ENCODE measurements at places on chromosomes 16 and 17.

GRCh38 chr17:79651266-79651665 is 40.4 kb upstream of the RBFOX3 start:
- DNase-seq = no peak

- no peak for DNase-seq
Measured at GRCh38 chr17:58991718-58992331, 114.9 kb downstream of the TRIM37 start.

DNA sequence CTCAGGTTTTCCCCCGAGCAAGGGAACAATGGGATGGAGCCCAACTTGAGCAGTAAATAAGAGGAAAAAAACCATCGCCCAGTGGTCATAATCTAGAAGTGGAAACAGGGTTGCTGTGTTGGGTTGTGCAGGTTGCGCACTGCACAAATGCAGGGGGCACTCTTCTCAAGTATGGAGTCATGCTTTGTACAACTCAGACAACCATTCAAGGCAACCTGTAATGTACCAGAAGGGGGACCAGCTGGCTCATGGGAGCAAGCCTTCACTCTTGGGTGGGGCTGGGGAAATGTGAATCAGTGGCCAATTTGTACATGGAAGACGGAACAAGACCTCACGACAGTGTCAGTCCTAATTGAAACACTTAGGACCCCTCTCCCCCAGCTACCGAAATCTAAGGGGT is 23.9 kb upstream of the LITAF start:
- DNase-seq = no peak

GRCh38 chr16:86913886-86914285 is 335.5 kb downstream of the FOXL1 start:
- no peak for DNase-seq

GRCh38 chr17:44527102-44527501 is 23.9 kb upstream of the GPATCH8 start:
- DNase-seq = no peak

GRCh38 chr17:45284176-45285140 is 22.6 kb upstream of the SPATA32 start:
- peak; percentile 60 for DNase-seq

GRCh38 chr16:3050487-3050886 is 4.1 kb downstream of the MMP25 start:
- DNase-seq = no peak

DNA sequence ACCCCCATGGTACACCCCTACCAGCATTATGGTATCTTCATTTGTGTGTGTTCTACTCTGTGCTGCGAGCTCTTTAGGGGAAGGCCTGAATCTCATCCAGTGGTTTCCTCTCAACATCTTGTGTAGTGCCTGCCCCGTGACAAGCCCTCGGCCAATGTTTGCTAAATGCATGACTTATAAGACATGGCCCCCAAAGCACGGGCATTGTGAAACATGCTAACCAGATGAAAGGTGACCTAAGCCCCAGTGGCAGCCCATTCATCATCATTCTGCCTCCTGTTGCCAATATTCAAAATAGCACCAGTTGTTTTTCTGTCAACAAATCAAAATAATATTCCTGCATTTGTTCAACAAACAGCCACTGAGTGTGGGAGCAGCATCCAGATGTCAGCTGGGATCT is 108.8 kb upstream of the HSBP1 start:
- no peak for DNase-seq

GRCh38 chr17:73397856-73398540 is 86.2 kb upstream of the CDC42EP4 start:
- peak; percentile 20 for DNase-seq

GRCh38 chr16:85479972-85480726 is 133.0 kb upstream of the GSE1 start:
- peak; percentile 67 for DNase-seq

GRCh38 chr17:37405955-37406634 is 541 bp downstream of the ACACA start:
- no peak for DNase-seq

- DNase-seq = no peak
Measured at GRCh38 chr16:64417711-64418227, 704.1 kb downstream of the CDH11 start.

- DNase-seq = no peak
Measured at GRCh38 chr17:77178050-77178449, 37.3 kb downstream of the SEC14L1 start.

DNA sequence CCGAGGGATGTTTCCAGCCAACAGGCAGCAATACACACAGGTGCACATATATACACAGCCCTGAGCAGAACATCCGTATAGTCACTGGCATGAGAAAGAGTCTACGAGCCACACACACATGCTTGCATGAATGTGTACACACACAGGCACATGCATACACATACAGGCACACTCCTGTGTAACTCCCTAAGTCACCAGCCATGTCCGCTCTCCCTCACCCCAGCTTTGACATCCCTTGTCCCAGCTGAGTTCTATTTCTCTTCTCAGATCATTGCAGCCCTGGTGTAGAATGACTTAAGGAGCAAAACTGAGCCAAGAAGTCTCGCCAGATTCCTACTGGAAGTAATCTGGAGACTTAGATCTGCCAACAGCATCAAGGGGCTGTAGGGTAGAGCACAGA is 13.1 kb downstream of the CDRT4 start:
- DNase-seq = no peak

DNA sequence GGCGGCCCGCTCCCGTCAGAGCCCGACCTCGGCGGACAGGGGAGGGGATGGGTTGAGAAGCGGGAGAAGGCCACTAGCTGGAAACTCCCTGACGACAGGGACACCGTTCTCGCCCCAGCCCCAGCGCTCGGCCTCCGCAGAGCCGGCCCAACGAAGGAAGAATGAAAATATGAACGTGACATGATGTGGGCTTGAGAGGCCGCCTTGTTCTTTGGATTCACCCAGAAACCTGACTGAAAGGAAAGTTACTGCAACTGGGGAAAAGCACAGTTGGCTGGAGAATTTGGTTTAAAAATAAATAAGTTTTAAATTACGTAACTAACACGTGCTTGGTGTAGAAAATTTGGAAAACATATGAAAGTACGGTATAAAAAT is 21.1 kb downstream of the NPTX1 start:
- DNase-seq = peak; percentile 85

DNA sequence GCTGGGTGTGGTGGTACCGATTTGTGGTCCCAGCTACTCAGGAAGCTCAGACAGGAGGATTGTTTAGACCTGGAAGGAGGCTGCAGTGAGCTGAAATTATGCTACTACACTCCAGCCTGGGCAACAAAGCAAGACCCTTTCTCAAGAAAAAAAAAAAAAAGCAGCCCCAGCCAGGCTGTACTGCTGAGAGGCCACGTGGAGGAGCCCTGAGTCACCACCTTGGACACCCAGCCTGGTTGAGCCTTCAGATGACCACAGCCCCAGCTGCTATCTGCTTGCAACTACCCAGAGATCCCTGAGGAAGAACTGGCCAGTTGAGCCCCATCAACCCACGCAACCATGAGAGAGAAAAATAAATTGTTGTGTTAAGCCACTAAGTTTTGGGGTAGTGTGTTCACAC is 23.6 kb upstream of the GPRC5C start:
- DNase-seq = no peak

DNA sequence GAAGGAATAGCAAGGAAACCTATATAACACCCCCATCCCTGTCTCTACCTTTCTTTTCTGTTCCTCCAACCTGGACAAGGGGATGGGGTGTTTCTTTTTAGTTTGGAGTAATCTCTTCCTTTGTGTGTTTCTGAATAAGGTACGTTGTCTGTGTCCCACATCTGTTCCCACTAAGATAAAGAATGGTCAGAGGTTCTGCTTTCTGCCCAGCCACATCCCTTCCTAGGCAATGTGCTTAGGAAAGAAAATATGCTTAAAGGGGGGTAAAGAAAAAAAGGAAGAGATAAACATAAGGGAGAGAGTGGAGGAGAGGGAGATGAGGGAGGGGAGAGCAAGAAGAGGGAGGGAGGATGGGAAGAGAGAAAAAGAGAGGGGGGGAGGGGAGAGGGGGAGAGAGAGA is 35.1 kb downstream of the SLC6A2 start:
- no peak for DNase-seq

DNA sequence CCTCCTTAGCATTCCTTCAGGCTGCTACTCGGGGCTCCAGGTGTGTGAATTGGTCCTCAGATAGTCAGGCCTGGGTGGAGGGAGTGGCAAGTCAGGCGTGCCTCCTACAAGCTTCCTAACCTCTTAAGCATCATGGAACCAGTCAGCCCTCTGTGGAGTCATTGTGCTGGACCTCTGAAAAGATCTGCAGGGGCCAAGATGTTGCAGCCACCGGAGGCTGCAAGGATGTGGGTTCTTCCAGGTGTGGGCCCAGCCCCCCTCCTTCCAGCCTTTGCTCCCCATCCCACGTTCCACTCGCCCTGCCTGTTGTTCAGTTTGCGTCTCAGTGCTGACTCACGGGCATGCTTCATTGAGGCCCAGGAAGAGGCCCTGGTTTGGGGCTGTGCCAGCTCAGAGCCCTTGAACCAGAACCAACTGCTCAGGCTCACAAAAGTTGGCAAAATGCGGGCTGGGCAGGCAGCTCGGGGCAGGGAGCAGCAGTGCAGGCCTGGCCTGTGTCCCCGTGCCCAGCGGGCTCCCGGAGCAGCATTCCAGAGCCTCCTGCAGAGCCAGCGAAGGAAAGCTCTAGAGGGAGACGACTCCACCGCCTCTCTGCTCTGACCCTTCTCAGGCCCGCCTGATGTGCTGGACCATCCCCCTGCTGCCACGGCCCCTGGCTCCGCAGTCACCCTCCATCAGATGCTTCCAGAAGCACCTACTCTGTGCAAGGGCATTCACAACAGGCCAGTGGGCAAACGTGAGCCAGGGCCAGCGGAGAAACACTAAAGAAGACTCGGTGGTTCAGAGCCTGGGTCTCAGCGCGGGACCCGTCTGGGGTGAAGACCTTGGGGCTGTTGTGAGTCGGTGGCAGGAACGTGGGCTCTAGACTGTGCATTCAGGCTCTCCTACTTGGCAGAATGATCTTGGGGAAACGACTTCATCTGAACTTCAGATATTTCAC is 7.5 kb downstream of the LDHD start:
- DNase-seq = peak; percentile 44

- DNase-seq = no peak
Measured at GRCh38 chr16:85357924-85358505, 245.7 kb upstream of the CIBAR2 start.

- DNase-seq = peak; percentile 68
Measured at GRCh38 chr16:22813948-22814710, at the start of gene HS3ST2. TSS of gene HS3ST2 (plus strand) at chr16:22814162. CDS start at chr16:22814611, 449 bp downstream.

DNA sequence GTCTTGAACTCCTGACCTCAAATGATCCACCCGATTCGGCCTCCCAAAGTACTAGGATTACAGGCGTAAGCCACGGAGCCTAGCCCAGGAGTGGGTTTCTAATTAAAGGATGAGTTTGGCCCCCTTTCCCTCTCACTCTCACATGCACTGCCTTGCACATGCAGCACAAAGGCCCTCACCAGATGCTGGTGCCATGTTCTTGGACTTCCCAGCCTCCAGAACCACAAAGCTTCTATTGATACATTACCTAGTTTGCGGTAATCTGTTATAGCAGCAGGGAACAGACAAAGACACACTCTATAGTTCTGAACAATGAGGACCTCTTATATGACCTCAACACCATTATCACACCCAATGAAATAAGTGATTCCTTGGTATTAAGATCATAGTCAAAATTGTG is 17.9 kb upstream of the ITGAD start:
- DNase-seq = no peak

- peak; percentile 31 for DNase-seq
Measured at GRCh38 chr16:75224306-75225082, 5.7 kb downstream of the CTRB1 start.

DNA sequence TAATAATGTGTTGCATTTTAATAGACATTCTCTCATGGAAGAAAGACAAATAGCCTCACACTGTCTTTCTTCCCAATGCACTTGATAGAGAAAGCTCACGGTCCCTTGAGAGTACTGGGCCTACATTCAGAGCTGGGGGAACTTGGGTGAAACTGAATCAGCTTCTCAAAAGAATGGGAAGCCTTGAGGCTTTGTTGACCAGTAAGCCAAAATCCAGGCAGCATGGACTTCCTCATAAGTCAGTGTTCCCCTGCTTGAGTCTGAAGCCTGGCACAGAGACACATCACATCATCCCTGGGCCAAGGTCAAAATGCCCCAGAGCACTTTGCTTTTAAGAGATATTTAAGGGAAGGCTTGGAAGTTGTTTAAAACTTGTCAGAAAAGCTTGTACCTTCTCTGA is 302.2 kb upstream of the SALL1 start:
- DNase-seq = no peak

GRCh38 chr16:49750341-49751000 is 105.4 kb downstream of the ZNF423 start:
- no peak for DNase-seq

DNA sequence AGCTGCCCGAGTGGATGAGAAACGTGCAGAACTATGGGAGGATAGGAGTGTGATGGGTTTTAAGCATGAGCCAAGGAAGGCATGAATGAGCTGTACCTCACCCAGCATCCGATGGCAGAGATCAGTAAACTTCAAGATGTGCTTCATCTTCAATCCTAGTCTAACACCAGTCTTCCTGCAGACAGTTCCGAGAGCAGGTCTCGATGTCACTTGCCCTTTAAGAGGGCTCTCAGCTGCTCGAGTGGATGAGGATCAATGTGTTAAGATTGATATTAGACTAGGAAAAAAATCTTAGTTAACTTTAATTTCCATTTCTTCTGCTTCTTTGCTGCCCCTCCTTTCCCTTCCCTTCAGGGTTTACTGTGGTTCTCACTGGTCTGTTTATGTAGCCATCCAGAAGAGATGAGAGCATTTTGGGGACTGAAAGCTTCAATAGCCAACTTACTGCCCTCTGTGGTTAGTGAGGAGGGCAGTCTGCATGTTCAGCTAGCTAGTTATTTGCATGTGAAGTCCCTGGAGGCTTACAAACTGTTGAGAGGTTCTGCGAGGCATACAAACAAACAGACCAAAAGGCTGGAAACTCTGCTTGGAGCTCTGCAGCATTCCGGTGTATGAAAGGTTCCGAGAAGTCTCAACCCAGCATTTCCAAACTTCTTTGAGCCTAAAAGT is 15.3 kb downstream of the KLHL36 start:
- no peak for DNase-seq

DNA sequence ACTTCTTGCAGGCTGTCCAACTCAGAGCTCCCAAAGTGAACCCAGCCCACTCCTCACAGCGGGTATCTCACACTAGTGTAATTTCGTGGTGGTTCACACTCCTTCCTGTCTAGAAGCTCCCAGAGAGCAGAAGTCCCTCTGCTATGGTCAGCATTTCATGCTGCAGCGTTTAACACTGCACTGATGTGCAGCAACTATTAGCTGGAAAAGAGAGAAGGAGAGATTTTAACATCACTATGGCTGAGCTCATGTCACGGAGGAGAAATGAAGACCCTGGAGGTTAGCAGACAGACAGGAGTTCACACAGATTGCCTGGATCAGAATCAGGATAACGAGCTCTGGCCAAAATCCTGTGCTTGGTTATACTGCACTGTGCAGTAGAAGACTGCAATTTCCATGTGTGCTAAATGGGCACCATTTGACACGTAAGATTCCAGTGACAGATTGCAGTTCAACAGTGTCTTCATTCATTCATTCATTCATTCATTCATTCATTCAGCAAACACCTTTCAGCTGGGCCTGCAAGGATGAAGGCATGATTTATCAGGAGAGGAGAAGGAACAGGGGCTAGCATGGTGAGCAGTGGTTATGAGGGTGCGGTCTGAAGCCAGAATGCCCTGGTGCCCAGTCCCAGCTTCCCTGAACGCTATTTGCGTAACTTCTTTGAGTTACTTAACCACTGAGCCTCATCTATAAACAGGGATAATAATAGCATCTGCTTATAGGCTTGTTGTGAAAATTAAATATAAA is 5.3 kb upstream of the CCL1 start:
- DNase-seq = peak; percentile 18
